ENCODE measurements at places on chromosomes 7 and 10.

DNA sequence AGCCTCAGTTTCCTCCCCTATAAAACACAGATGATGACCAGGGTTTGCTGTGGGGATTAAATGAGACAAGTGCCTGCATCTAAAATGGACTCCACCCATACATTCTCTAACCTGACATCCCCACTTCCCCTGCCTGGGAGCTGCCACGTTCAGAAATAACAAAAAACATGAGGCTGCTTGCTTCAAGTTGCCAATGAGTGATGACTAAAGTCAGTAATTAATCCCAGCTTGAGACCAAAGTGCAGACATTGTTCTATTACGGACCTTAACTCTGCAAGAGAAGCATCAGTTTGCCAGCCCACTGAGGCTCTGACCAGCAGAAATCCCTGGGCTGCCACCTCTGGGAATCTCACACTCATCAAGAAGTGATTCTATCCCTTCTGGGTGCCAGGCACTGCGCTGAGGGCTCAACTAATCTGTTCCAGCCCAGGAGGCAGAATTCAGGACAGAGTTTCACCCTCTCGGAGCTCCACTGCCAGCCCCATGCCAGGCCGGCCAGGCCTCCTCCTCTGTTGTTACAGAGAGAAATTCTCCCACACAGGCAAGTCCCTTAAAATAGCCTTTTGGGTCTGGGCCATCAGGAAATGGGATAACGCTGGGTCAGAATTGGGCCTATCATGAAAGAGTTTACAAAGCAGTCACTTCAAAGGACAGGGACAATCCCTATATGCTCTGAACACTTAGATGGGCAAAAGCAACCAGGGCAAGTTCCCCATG, 11.4 kb downstream of the SH3PXD2A start:
- peak; percentile 64 for DNase-seq

GRCh38 chr10:110354322-110354766, 49.6 kb upstream of the SMNDC1 start:
- no peak for DNase-seq

- DNase-seq, result no peak
These were observed 85.6 kb downstream of the ZEB1 start for GRCh38 chr10:31404640-31405039.

DNA sequence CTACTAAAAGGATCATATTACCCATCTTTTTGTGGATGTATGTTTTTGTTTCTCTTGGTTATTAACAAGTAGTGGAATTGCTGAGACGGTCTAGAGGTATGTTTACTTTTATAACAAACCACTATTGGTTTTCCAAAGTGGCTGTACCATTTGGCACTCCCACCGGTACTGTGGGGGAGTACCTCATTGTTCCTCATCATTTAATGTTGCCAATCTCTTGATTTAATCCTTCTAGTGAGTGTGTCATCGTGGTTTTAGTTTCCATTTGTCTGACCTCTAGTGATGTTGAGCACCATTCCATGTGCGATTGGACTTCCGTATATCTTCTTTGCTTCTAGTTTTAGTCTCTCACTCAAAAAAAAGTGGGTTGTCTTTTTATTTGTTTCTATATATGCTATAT, 50.4 kb downstream of the RBM33 start:
- no peak for DNase-seq

GRCh38 chr7:159158888-159159405, 14.3 kb upstream of the VIPR2 start:
- no peak for DNase-seq

DNA sequence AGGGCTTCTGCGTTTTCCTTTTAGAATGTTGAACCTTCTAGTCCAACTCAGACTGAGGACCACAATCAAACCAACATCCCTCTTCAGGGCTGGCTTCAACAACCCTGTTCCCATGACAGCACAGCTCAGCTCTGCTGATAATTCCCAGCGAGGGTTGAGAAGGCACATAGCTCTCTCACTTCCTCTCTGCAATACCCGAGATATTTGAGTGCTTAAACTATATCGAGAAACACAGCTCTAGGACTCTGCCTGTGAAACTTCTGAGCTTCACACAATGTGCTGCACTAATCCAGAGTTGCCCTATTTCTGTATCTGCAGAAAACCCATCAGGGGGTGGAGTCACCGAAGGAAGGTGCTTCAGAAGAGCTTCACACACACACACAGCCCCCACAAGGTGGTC, 1.6 kb upstream of the ADARB2 start:
- DNase-seq, result no peak

- no peak for DNase-seq
These were observed 75.4 kb downstream of the ADARB2 start for GRCh38 chr10:1661859-1662437.

DNA sequence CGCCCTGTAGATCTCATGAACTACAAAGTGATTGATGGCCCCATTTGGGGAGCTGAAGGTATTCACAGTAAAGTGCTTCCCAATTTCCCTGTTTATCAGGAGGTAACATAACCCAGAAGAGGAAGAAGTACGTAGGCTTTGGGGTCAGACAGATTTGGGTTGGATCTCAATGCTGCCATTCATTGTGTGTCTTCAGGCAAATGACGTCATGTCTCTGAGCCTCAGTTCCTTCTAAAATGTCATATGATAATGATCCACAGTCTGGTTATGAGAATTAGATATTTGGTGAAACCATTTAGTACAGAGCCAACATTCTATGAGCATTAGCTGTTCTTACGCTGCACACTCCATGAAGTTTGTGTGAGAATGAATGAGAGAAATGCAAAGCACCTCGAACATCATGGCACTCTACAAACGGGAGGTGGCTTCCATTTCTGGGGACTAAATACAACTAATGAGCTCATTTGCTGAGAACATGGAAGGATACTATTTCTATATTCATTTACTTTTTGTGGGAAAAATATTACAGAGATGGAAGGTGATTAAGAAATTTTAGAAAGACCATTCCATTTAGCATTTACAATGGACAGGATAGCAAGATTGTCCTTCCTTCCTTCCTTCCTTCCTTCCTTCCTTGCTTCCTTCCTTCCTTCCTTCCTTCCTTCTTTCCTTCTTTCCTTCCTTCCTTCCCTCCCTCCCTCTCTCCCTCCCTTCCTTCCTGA, 13.8 kb upstream of the JCAD start:
- no peak for DNase-seq

DNA sequence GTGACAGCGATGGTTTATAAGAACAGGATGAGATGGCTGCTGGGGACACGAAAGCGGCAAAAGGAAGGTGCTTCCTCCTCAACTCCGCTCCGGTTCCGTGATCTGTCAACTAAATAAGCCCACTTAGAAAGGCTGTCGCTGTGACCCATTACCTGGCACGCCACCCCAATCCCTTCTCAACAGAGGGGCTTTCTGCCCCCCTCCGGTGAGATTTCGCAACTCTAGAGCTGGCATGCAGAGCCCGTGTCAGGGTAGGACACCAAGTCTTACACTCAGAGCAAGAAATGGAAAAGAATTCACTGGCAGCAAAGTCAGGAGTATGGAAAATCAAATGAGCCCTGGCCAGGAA, 66.4 kb downstream of the FGFR2 start:
- DNase-seq, result no peak

- no peak for DNase-seq
These were observed 27.7 kb downstream of the BCCIP start for GRCh38 chr10:125850766-125851731.

- no peak for DNase-seq
These were observed 111.9 kb downstream of the GPAM start for GRCh38 chr10:112071596-112072133.

DNA sequence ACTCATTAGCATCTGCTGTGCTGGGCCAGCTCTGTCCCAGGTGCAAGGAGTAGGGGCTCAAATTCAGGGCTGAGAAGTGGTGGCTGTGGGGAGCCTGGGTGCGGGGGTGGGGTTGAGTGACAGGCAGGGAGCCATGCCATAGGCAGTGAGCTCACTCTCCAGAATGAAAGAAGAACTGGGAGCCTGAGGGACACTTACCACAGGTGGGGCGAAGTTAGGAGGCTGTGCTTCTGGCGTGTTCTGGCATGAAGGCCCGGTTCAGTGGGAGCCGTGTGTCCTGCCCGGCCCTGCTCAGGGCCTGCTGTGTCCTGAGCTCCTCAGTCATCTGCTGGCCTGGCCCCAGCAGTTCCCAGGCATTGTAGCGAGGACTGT, 62.5 kb downstream of the MKI67 start:
- no peak for DNase-seq

DNA sequence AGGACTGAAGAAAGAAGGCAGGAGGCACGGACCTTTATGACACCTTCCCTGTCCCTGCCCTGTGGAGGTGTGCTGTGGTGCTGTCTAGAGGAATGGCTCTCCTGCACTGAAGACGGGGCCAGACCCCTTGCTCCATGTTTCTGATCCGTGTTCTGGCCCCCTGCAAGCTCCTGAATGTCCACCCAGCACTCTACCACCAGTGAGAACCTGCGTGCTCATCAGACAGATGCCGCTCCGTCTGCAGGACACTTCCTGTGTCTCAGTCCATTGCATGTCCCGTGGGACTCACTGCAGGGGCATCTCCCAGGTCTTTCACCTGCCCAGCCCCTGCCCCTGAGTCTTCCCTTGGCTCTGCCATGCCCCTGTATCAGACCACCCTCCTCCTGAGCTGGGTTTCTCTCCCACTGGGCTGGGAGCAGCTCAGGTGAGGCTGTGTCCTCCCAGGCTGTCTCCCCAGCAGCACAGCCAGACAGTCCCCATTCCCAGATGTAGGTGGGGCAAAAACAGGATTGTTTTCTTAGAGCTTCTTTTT, 278.3 kb upstream of the ZNF32 start:
- DNase-seq, result no peak

DNA sequence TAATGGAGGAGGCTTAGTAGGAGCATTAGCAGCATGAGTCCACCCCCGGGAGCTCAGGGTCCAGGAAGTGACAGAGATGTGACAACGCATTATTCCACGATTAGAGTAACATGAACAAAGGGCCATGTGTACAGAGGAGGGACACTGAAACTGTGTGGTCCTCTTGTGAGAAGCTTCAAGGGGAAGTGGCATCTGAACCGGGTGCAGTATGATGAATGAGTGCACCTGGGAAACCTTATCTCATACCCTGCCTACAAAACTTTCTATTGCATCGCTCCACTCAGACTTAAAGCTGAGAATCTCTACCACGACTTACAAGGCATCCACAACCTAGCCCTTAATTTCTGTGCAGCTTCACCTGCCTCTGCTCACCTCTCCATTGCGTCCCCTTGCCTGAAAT, 115.3 kb upstream of the AMPH start:
- DNase-seq, result no peak

- DNase-seq, result no peak
These were observed 35.6 kb upstream of the LOXL4 start for GRCh38 chr10:98303569-98303968.

DNA sequence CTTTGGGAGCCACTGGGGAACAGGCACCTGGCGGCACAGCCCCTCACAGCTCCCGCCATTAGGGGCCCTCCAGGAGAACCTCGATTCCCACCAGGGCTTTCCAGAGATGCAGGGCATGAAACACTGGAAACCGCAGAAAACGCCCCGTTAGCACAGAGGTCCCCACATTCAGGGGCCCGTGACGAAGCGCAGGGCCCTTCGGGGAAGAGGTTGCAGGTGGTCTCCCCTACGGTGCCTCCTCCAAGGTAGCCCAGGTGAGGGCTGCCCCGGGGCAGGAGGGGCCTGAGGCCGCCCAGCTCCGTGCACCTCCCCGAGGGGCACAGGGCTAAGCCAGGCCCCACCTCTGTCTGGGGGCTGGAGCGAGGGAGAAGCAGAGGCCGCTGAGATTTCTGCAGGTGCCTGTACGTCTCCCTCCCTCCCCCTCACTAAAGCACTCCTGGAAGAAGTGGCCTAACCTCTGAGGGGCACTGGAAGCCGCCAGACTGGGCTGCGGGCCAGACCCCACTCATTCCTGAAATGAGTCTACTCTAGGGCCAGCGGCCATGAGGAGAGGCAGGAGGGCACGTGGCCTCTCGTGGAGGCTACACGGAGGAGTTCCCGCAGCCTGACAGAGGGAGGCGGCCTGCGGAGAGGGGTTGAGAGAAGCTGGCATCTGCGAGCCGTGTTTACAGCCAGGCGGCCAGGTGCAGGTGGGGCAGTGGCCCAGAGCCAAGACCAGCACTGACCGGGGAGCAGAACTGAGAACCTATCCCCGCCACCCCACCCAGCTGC, 6.9 kb downstream of the PDGFA start:
- no peak for DNase-seq

GRCh38 chr7:4934419-4935025, 24.5 kb downstream of the MMD2 start:
- DNase-seq, result no peak

- DNase-seq, result no peak
These were observed 241.6 kb upstream of the GALNT17 start for GRCh38 chr7:70890147-70890969.

- no peak for DNase-seq
These were observed 14.4 kb upstream of the GPR15LG start for GRCh38 chr10:84159076-84159685.

DNA sequence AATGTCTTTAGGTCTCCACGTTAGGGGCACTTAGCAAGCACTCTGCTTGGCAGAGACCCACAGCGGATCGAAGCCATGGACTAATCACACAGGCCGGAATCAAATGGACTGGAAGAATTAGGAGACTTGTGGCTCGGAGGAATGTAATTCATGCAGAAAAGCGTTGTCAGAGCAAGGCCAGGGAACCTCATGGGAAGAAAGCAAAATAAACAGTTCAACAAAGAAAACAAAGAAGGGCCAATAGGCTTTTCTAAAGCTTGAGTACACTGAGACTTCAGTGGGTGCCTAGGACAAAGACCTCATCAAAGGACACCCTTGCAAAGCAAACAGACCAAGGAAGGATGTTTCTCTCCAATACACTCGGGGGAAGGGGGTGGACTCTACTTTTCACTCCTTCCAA, 171.1 kb downstream of the GLI3 start:
- no peak for DNase-seq

GRCh38 chr10:65194555-65194954, 1673.4 kb downstream of the REEP3 start:
- no peak for DNase-seq

- DNase-seq, result no peak
These were observed at the start of gene CPA4 for GRCh38 chr7:130292682-130293257. Gene CPA4 (plus strand): TSS chr7:130293161. CDS start chr7:130293181, 20 bp downstream.

DNA sequence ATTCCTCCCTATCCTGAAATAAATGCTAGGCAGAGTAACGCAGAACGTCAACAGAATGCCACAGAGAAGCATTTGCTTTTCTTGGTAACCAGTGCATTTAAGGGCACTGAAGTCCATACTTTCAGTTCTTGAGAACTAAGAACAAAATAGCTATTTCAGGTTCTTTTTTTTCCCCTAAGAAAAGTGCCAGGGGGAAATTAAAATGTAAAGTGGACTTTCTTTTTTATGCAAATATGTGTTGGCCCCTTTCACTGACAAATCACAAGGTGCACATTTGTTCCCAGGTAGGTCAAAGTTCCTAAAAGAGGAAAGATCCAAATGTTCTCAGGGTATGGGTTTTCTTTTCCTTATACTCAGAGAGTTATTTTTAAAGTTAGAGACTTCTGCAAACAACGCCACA, 151.5 kb downstream of the HPSE2 start:
- no peak for DNase-seq

DNA sequence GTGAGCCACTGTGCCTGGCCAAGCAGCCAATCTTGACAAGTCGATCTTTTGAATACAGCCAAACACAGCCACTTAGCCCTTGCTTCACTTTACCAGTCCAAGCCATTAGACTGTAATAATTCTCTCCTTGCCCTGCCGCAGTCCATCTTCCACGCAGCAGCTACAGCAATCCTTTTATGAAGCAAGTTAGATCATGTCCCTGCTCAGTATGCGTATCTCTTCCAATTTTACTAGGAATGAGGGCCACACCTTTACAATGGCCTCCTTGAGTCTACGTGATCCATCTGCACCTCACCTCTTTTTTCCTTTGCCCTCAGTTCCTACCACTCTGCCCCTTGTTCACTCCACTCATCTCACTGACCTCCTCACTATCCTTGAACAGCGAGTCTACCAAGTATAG, 22.2 kb downstream of the GSAP start:
- DNase-seq, result no peak

Data from HFF-Myc (cell line).